ENCODE measurements at places on chromosomes 5 and 9. TPM values are rescaled to one million over a fixed set of nuclear protein-coding genes. Genes with fewer than 3 reads are reported as not detected.

The RBM27 gene
- 22.5 TPM for total RNA-seq

The DIPK1B gene
- total RNA-seq, result 10.6 TPM

The TCF7 gene
- 24.0 TPM for total RNA-seq

The PTGS1 gene
- total RNA-seq, result 61.2 TPM

The TSLP gene
- total RNA-seq, result not detected

The WNT8A gene
- not detected for total RNA-seq

The PCDH12 gene
- not detected for total RNA-seq

The CHSY3 gene
- total RNA-seq, result not detected
